Smooth muscle cell of the umbilical artery (primary cell): ENCODE measurements at places on chromosomes 1 and 21. TPM values are rescaled to one million over a fixed set of nuclear protein-coding genes. Genes with fewer than 3 reads are reported as not detected.

CFAP45 gene
- total RNA-seq = under 0.01 and 0.55 TPM in 2 replicates

GUCA2A gene
- total RNA-seq = not detected in 2 replicates

NRAS gene
- total RNA-seq = 43.4 and 65.5 TPM in 2 replicates

NTMT2 gene
- total RNA-seq = not detected in 2 replicates

APOBEC4 gene
- total RNA-seq = not detected in 2 replicates

PLEKHN1 gene
- under 0.01 and 1.8 TPM in 2 replicates for total RNA-seq

EDEM3 gene
- 186 and 211 TPM in 2 replicates for total RNA-seq

TMPRSS2 gene
- not detected in 2 replicates for total RNA-seq

TNNT2 gene
- not detected in 2 replicates for total RNA-seq

POU3F1 gene
- total RNA-seq = 0.09 TPM in 1 of 2 replicates, not detected in the other

ZSWIM5 gene
- total RNA-seq = under 0.01 TPM in 1 of 2 replicates, not detected in the other

BCAR3 gene
- 25.5 and 77.1 TPM in 2 replicates for total RNA-seq

LRRC38 gene
- total RNA-seq = not detected in 2 replicates

LAPTM5 gene
- total RNA-seq = 0.14 TPM in 1 of 2 replicates, not detected in the other

ANKRD35 gene
- total RNA-seq = 0.42 and 0.59 TPM in 2 replicates

CCDC185 gene
- total RNA-seq = not detected in 2 replicates

PGBD5 gene
- under 0.01 TPM in 1 of 2 replicates, not detected in the other for total RNA-seq

LIN9 gene
- total RNA-seq = 1.8 and 5.0 TPM in 2 replicates

FCRL2 gene
- total RNA-seq = not detected in 2 replicates

SMPDL3B gene
- 0.09 TPM in 1 of 2 replicates, not detected in the other for total RNA-seq

HES3 gene
- not detected in 2 replicates for total RNA-seq

C1orf122 gene
- total RNA-seq = 22.6 and 316 TPM in 2 replicates

GFI1 gene
- under 0.01 and 0.37 TPM in 2 replicates for total RNA-seq

B4GALT2 gene
- total RNA-seq = 78.9 and 84.0 TPM in 2 replicates

MAP1LC3C gene
- total RNA-seq = under 0.01 and 0.42 TPM in 2 replicates

SMAP2 gene
- total RNA-seq = 13.1 and 25.0 TPM in 2 replicates

HAPLN2 gene
- total RNA-seq = 0.14 TPM in 1 of 2 replicates, not detected in the other

CELA2B gene
- not detected in 2 replicates for total RNA-seq

MPZ gene
- 0.88 and 0.89 TPM in 2 replicates for total RNA-seq

LCE6A gene
- total RNA-seq = not detected in 2 replicates

VASH2 gene
- total RNA-seq = 1.4 and 2.4 TPM in 2 replicates

MUL1 gene
- total RNA-seq = 27.3 and 30.6 TPM in 2 replicates

CFHR1 gene
- total RNA-seq = 0.18 and 0.30 TPM in 2 replicates
